ENCODE measurements at places on chromosomes 7 and 10.

DNA sequence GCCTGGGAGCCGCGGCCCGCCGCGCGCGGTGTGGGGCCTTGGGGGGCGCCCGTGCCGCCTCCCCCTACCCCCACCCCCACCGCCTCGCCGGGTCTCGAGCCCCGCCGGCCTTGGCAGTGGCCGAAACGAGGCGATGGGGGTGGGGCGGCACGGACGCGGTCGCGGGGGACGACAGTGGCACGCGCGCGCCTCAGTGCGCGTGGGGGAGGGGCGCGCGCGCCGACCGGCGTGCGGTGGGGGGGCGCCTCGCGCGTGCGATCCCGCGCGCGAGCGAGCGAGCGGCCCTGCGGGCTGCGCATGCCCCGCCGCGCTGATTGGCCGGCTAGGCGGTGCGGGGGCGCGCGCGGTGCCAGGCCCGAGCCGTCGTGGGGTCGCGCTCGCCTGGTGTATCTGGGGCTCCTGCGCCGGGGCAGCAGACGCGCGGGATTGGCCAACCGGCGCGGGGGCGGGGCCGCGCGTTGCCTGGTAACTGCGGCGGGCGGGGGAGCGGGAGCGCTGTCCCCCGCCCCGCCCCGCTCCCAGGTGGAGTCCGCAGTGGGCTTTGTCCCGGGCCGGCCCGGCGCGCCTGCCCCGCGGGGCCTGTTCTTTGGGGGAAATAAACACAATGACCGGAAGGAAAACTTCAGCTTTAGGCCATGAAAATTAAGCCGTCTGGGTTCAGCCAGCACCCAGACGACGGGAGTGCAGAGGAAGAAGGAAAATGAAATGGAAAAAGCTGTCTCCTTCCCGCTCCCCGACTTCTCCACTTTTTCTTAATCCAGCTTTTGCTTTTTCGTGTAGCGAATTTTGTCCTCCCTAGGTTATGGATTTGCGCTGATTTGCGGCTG, 873 bp downstream of the GTF2I start:
- peak; percentile 88 for DNase-seq

- no peak for DNase-seq
Observed at GRCh38 chr7:36232555-36232954, 79.5 kb downstream of the EEPD1 start.

DNA sequence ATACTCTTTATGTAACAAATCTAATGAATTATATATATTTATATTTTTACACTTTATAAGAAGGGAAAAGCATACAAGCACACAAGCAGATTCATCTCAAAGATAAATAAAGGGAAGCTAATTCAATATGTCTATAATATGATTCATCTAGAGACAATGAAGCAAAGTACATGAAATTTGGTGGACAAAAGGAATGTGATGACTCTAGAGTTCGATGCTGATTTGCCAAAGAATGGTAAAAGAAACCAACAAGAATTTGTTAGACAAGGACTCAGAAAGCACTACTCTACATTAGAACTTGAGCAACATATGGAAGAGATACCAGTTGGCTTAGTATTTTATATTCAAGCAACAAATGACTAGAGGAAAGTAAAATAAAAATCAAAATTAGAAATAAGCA, 536.5 kb upstream of the TEX47 start:
- no peak for DNase-seq

DNA sequence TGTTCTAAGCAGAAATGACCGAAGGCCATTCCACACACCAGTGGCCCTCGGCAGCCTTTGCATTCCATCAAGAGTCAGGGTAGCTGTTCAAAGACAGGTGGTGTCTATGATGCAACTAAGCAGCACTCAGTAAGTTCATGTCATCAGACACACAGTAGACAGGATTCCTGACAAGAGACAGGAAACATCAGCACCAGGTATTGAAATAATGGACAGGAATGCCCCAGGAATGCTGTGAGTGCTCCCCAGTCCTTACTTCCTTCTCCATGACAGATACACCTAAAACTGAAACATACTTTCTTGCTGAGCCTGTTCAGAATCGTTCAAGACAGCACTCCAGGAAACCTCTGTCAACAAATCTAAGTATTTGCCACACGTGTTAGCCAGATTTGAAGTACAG, 204.4 kb downstream of the TPST1 start:
- DNase-seq, result no peak

GRCh38 chr7:18864967-18865366, 252.5 kb downstream of the TWIST1 start:
- DNase-seq, result no peak

DNA sequence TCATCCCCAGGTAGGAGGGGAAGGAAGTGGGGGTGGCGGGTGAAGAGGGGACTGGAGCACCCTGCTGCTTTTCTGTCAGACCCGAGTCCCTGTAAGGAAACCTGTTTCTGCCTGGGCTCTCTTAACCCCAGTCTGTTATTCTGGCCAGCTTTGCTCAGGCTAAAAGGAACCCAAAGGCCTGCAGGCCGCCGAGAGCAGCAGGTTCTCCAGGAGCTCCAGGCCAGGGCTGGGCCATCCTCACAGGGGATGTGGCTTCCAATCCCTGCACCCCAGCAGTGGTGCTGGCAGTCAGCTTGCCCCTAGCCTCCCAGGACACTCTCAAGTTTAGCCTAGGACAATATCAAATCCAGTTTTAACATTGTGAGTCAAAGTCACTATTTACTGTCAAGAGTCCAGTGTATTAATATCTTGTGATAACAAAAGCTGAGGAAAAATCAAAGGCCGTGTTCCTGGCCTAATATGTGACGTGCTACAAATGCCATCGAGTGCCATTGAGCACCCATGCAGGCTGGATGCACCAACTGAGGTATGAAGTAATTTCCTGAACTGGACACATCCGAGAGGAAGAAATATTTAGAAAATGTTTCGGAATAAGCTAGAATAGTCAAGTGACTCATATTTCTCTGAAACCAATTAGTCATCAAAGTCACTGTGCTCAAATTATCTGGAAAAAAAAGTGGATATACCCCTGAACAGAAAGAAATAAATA, 7.0 kb downstream of the PKD1L1 start:
- DNase-seq, result no peak

DNA sequence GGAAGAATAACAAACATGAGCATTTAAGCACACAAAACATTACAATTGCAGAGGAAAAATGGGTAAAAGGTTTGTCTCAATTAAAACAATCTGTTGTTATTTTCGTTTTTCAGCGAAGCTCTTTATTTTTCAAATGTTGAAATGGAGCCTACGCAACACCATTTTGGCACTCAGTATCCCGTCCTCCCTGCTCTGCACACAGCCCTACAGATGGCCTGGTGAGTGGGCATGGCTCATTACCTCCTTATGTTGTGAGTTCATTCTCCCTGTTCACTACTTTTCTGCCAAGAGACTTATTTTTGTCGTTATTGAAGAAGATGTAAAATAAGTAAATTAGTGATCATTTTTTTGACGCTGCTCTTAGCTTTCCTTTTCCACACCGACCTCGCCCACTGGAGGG, 167.8 kb upstream of the CXCL12 start:
- no peak for DNase-seq

GRCh38 chr7:15780271-15780670, 93.8 kb upstream of the MEOX2 start:
- no peak for DNase-seq

All from activated CD4-positive, alpha-beta T cell treated with anti-CD3 and anti-CD28 coated beads for 24 hours (primary cell).